EL (cell line): ENCODE measurements at places on chromosomes 3 and 15.

DNA sequence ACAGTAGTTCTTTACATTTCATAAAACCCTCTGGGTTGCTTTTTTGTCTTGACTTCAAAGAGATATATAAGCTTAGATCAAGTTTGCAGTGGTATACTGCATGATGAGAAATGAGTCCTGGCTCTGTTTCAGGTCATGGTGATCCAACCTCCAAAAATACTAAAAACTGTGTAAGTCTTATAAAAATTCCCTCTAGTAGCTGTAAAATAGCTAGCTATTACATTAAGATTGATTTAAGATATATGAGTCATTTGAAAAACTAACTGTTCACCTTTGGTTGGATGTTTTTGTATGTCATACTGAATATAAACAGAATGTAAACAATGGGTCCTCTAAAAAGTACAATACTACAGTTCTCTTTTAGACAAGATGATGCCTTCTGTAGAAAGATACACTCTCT lies 879.2 kb downstream of the ROBO1 start:
- DNase-seq = no peak

GRCh38 chr15:81087066-81087465 lies 47.0 kb upstream of the CFAP161 start:
- no peak for DNase-seq

DNA sequence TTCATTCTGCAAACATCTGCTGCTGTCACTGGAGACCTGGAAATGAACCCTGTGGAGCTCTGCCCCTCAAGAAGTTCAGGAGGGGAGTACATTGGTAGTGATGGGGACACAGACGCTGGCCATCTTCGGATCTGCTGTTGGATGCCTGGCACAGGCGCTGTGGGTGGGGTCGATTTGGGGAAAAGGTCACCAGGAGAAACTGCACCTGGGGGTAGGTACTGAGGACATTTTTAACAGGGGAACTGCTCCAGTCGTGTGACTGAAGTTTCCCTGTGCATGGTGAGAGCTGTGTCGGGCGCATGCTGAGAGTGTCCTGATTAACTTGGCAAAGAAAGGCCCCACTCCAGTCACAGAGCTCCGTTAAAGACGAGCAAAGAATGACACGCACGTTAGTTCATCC lies 3.4 kb downstream of the UROC1 start:
- DNase-seq = no peak

DNA sequence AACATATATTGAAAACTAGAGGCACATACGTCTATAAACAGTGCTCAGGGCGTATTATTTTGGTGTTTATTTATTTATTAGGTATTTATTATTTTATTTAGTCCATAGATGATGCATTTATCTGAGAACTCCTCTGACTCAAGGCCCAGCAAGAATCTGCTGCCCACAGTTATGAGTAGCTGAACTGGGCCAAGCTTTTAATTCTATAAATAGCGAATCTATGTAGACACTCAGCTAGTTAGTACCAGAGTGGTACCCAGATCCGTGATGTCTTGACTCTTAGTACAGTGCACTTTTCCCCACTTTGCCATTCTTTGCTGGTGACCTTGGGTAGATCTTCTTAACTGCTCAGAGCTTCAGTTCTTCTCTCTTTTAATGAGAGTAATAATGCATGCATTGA lies 370.4 kb upstream of the TPRG1 start:
- DNase-seq = no peak

GRCh38 chr3:25849641-25850385 lies 59.9 kb downstream of the OXSM start:
- DNase-seq = peak; percentile 40

DNA sequence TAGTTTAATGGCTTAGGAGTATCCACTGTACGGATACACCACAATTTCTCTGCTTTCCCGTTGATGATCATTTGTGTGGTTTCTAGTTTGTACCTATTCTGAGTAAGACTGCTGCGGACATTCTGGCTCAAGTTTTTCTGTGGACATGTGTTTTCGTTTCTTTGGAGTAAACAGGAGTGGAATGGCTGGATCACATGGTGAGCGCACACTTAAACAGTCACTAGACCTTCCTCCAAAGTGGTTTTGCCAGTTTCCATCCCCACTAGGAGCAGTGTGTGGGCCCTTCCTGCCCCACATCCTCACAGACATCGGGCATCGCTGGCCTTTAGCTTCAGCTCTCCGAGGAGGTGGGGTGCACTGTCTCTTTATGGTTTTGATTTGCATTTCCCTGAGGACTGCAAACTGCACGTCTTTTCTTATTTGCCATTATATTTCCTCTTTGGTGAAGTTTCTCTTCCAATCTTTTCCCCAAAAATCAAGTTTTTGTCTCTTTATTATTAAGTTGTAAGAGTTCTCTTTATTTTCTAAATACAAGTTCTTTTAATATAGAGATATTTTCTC lies 94.1 kb downstream of the VGLL4 start:
- no peak for DNase-seq

DNA sequence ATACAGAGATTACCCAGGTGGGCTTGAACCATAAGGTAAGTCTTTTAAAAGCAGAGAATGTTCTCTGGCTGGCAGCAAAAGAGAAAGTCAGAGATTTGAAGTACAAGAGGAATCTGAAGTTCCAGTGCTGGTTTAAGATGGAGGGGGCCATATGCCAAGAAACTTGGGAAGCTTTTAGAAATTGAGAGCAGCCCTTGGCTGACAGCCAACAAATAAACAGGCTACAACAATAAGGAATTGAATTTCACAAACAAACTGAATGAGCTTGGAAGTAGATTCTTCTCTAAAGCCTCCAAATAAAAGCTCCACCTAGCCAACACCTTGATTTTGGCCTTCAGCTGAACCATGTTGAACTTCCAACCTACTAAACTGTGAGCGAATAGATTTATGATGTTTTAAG lies 85.7 kb downstream of the TRIM42 start:
- no peak for DNase-seq

- no peak for DNase-seq
Measured at GRCh38 chr3:172232579-172233212, 193.3 kb downstream of the FNDC3B start.

- no peak for DNase-seq
Measured at GRCh38 chr3:159074756-159075701, 273.2 kb downstream of the MFSD1 start.

GRCh38 chr3:58829321-58830000 lies 162.9 kb upstream of the FAM3D start:
- no peak for DNase-seq

DNA sequence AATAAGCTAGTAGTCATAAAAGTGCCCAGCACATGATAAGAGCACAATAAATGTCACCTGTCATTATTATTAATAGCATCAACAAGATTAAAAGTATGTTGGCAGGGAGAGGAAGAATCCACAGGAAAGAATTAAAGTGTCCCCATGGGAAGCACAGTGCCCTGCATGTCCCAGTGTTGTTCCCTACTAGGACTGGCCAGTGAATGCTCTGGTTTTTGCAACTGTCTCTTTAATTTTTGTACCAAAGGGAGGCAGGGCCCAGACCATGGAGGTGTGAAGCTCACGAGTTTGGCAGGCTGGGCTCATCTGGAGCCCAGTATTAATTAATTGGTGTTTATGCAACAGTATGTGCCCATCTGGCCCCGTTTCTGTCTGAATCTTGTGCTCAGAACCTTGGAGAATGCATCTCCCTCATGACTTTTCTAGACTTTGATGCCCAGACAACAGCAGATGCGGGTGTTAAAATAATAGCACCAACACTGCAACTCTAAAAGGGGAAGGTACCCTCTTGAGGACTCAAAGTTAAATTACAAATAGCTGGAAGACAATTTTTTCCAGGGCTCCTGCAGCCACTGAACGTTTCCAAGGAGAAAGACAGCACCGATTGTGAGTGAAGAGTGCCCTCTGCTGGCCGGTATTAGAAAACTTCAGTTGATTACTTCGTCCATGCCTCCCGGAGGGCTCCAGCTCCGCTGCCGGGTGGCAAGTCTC lies 71.9 kb upstream of the SPATA12 start:
- peak; percentile 71 for DNase-seq

GRCh38 chr15:66654361-66654738 lies 47.7 kb upstream of the SMAD6 start:
- no peak for DNase-seq

- DNase-seq = no peak
Measured at GRCh38 chr15:69185706-69186105, 25.3 kb downstream of the GLCE start.

GRCh38 chr3:87209111-87209510 lies 18.0 kb upstream of the CHMP2B start:
- DNase-seq = no peak

- no peak for DNase-seq
Measured at GRCh38 chr15:81376231-81376630, 2.2 kb upstream of the TMC3 start.

DNA sequence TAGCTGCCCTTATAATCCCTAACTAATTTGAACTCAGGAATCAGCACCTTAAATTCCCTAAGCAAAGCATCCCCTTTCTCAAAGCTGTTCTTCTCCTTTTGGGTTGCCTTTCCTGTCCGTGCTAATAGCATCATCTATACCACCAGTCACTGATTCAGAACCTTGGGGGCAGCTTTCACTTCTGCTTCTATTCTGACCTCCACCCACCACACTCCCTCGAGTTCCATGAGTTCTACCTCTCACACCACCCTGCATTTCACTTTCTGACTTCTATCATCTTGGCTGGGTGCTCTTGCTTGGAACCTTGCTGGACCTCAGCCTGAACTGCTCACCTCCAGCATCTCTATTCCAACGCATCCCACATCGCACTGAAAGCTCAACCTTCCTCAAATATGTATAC lies 55.4 kb upstream of the KCNMB2 start:
- no peak for DNase-seq

DNA sequence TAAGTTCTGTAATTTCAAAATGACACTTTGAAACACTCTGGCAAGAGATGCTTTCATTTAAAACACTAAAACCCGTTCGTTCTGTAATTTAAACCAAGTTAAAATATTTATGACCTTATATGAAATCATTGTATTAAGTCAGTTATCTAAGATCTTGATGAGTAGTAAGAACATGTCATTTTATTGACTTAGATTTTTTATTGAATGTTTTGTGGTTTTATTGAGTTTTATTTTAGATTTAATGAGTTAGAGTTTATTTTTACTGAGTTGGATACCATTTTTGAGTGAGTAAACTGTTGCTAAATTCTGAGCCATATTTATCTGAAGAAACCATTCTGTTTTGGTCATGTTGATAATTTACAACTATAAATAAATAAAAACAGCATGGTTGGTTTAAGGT lies 94.3 kb downstream of the PPARG start:
- no peak for DNase-seq

DNA sequence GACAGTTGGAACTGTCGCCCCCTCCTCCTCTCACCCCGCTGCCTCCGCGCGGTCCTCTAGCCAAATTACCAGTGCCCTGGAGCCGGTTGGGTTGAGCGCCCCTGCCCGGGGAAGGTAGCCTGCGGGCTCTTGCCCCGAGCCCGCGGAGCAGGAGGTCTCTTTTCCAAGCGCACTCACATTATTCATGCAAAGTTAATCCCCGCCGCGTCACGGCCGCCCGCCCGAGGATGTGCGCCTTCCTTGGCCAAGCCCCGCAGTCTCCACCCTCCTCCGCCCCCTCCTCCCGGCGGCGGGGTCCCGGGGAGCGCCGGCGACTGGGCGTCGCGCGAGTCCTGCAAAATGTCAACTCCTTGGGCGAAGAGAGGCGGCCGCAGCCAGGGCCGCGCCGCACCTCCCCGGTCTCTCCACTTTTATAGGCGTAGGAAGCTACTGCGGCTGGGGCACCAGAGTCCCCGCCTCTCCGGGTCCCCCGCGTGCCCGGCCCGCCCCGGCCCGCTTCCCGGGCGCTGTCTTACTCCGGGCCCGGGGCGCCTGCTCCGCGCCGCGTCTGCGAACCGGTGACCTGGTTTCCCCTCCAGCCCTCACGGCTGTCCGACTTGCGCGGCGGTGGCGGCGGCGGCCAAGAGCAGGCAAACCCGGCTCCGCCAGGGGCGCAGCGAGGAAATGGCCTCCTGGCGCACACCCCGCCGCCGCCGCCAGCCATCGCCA lies at the start of gene THRB:
THRB (minus strand) TSS at position 233 of the 708 bp plus-strand sequence.
- peak; percentile 47 for DNase-seq

- DNase-seq = no peak
Measured at GRCh38 chr15:89827829-89828228, 13.2 kb upstream of the ANPEP start.

- no peak for DNase-seq
Measured at GRCh38 chr3:30505866-30506520, 100.4 kb upstream of the TGFBR2 start.

DNA sequence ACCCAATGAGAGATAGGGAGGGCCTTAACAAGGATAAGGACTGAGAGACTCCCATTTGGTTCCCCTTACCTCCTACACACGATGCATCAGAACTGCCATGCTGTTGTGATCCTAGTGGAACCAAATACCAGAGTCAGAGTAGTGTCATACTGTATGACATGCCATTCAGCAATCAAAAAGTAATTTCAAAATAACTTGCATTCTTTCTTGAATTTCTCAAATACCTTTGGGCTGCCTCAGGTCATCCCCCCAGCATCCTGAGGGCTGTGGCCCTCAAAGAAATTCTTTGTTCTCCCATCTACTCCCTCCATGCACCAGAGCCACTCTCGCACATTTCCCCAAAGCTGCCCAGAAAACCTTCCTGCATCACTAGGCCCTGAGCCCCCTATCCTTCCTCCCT lies 68.9 kb upstream of the PPP2R3A start:
- DNase-seq = peak; percentile 84

GRCh38 chr15:57134071-57134605 lies 215.7 kb downstream of the TCF12 start:
- no peak for DNase-seq

GRCh38 chr3:182795389-182795782 lies 2.1 kb downstream of the ATP11B start:
- peak; percentile 50 for DNase-seq

DNA sequence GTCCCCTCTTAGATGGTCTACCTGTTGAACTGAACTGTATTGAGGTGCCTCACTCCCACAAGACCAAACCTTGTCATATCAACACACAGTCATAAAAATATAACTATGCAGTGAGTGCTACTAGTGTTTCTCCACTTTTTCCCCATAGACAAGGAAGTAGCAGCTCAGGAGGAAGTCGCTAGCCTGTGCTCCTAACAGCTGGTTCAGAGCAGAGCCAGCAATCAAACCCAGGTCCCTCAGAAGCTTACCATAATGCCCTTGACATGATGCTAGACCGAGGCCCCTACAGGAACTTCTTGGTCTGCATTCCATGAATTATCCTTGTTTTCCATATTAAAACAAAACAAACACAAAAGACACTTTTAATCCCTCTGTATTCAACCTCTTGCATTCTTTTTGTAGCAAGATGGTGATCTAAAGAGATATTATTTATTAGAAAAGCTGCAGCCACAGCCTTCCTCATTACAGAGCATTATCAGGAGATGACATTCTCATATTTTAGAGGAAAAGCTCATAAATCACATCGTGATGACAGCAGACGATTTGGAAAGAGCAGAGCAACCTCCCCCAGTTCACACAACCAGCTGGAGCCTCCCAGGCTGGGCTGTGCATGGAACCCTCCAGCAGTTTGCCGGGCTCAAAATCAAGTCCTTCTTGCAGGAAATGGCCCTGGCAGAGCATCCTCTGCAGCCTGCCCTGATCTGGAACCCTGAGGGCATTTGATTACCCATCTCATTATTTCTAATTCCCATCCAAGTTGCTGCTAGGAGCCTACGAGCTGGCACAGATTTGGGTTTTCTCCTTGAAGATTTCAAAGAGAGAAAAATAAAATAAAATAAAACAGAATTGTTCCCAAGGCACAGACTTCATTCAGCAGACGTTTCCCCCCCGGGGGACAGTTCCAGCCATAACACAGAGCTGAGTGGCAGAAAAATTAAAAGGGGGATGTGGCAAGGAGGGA lies 118.8 kb downstream of the SRGAP3 start:
- peak; percentile 7 for DNase-seq
